ENCODE measurements at places on chromosomes 1 and 21.

GRCh38 chr21:36763305-36763704 is 64.4 kb downstream of the SIM2 start:
- no peak for DNase-seq

- DNase-seq: no peak
Observed at GRCh38 chr1:96772972-96773371, 51.4 kb downstream of the PTBP2 start.

- DNase-seq: no peak
Observed at GRCh38 chr1:231774719-231775335, 148.2 kb downstream of the DISC1 start.

GRCh38 chr1:13651279-13651678 is 48.7 kb upstream of the PRDM2 start:
- DNase-seq: no peak

DNA sequence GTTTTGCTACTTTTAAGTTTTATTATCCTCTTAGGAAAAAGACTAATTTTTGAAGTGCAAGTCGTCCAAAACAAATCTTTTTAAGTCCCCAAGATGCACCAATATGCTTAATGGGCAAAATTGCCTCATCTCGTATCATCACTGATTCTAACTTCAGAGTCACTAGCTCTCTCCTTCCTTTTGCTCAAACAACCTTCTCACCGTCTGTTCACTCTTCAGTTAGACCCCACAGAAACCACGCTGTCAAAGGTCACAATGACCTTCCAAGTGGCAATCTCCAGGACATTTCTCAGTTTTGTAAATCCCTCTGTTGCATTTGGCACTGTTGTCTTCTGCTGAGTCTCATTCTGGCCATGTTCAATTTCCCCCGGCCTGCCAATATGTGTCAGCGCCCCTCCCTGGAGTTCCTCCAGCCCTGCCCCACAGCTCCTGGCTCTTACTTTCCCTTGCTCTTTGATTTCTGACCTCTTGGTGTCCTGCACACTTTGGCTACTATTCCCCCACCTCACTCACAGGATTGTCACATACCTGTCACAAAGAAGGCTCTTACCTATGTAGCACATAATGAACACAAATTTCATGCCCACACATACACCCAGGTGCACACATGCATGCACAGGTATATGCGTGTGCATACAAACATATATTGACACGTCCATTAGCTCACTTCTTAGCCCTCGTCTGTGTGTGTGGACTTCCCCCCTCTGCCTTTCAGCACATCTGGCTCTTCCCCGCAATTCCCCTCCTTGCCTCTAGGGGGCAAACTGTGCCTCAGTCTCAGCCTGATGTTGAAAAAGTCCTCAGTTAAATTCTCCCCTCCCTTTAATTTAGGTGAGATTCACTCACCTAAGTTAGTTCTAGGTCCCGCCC is 354.0 kb upstream of the DUSP10 start:
- DNase-seq: peak; percentile 70

DNA sequence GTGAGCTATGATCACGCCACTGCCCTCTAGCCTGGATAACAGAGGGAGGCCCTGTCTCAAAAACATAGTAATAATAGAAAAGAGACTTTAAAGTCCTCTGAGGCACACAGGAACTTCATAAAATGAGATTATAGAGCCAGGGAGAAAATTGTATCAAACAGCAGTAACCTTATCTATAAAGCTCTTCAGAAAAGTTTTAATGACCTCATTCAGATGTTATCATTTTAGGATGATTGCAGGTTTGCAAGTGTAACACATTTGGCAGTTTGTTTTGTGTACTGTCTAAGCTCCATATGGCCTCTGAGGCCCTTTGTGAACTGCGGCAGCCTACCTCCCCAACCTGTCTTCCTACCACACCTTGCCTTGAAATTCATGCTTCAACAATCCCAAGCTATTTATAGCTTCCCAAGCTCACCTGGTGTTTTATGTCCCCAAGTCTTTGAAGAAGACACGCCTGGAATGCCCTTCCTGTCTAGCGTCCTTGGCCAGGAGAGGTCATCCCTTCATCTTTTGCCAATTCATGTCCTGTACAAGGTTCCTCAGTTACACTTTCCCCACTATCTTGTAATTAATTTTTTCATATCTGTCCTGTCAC is 8.5 kb upstream of the AKNAD1 start:
- DNase-seq: no peak

- DNase-seq: peak; percentile 63
Observed at GRCh38 chr1:100538913-100539835, 1.2 kb downstream of the GPR88 start.

- no peak for DNase-seq
Observed at GRCh38 chr1:30049748-30050296, 673.6 kb downstream of the MATN1 start.

DNA sequence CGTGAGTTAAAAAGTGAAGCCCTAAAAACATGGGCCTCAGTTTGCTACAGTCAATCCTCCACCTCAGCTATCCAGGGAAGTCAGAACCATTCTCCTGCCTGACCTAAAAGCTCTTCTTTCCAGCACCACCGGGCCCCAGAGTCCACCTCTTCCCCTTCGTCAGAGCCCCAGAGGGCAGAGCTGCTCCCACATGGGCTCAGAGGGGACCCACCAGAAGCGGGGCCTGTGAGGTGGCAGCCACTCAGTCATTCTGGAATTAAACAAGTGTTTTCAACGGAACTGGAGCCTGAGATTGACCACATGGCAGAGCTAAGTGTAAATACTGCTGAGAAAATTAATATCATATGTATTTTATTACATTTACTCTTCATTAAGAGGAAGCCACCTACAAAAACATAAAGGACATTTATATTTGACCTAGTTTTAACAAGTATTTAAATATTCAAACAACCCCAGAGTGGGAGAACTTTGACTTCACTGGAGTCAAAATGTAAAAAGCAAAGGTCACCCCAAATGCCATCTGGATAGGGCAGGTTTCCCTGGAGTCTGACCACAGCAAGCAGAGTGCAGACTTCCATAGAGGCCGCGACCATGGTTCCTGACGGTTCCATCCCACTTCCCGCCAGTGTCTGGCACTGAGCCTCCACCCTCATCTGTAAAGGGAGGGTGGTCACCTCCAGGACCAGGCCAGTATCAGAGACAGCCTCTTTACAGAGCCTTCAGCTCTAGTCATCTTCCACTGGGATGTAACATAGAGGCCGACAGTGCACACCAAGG is 1.8 kb downstream of the SUMO3 start:
- no peak for DNase-seq

GRCh38 chr1:210384625-210385024 is 55.9 kb downstream of the HHAT start:
- DNase-seq: no peak

DNA sequence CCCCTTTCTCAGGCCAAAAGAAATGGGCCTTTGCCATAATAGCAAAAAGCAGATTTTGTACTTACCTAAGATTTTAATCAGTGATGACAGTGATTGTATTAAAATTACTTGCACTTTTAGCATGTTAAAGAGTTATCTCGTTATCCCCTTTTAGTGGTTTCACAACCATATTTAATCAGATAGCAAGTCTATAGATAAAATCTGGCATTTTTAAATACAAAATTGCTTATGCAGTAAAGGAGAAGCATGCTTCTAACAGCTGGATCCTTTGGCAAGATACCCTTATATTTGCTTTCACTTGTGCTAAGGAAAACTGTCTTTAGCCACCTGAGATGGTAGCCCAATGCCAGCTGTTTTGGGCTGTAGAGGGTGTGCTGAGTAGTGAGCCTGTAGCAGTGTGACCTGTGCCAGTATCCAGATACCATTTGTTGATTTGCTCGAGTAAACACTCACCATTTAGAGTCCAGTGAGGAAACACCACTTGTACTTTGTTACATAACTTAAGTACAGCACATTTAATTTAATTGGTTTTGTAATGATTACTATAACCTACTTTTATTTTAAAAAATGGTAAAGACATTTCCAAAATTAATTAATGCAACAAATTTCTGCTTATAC is 314.4 kb upstream of the ZP4 start:
- DNase-seq: no peak

GRCh38 chr1:24441480-24441879 is 25.9 kb downstream of the NIPAL3 start:
- DNase-seq: no peak

DNA sequence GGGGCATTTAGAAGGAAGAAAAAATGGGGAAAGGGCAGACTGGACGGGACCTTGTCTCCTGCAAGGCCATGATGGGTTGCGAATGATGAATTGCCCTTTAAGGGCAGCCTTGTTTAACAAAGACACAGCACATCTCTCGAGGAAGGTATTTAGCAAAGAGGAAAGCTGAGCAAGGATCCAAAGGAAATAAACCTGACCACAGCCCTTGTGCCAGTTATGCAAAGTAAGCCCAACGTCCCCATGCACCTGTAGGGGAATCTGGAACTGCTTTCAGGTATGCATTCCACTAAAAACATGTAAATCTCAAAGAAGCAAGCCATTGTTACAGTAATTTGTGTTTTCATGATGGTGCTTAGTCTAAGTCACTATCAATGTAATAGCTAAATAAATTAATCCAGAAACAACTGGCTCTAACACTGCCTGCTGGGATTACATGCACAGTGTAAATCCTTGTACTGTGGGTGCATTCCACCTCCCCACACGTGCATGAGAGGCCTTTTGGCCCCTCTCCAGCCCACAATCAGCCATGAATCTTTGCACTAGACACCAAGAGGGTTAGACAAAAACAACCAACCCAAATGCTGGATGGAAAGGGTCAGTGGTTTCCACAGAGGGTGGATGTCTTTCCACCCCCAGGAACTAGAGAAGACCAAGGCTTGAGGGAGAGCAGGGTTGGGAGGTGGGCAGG is 228.8 kb upstream of the KAZN start:
- DNase-seq: no peak

GRCh38 chr1:31866450-31867032 is 50.7 kb upstream of the SPOCD1 start:
- DNase-seq: no peak

DNA sequence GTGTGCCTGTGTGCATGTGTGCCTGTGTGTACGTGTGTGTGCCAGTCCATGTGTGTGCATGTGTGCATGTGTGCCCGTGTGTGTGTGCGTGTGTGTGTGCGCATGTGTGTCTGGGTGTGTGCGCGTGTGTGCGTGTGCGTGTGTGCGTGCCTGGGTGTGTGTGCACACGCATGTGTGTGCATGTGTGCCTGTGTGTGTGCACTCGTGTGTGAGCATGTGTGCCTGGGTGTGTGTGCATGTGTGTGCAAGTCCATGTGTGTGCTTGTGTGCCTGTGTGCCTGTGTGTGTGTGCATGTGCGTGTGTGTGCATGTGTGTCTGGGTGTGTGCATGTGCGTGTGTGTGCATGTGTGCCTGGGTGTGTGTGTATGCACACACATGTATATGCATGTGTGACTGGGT is 28.7 kb upstream of the COL6A2 start:
- DNase-seq: no peak

- DNase-seq: no peak
Observed at GRCh38 chr1:42968654-42969053, 10.0 kb upstream of the SLC2A1 start.

GRCh38 chr1:223201967-223202366 is 58.9 kb upstream of the TLR5 start:
- DNase-seq: no peak

- DNase-seq: peak; percentile 20
Observed at GRCh38 chr1:223834660-223835263, 11.0 kb downstream of the TP53BP2 start.

GRCh38 chr1:48093696-48094528 is 96.7 kb upstream of the TRABD2B start:
- peak; percentile 82 for DNase-seq

GRCh38 chr21:26115899-26116298 is 54.7 kb downstream of the APP start:
- DNase-seq: no peak

DNA sequence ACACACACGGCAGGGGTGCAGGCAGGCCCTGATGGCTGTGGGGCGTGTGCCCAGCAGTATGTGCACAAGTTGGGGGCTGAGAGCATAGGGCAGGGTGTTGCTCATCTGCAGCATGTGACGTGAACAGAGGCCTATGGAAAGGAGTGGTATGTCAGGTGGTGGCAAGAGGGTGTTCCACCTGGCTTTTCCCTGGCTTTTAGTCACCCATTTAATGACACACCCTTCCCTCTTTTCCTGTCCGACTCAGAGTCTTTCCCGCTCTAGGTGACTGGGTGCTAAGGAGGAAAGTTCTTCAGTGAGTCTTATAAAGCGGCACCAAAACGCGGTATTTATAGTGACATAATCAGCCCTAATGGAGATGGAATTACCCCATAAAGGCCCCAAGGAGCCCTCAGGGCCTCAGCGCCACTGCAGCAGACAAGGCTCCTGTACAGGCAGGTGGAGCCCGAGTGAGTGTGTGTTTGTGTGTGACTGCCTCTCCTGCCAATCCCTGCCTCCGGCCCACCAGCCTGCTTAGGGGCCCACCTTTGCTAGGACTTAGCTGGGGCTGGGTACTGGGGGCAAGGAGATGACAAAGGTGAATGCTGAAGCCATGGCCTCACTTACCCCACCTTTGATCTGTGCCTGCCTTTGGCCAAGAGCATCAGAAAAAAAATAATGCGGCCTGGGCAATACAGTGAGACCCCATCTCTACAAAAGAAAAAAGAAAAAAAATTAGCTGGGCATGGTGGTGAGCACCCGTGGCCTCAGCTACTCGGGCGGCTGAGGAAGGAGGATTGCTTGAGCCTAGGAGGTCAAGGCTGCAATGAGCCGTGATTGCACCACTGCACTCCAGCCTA is 3.3 kb upstream of the EPHA2 start:
- no peak for DNase-seq

DNA sequence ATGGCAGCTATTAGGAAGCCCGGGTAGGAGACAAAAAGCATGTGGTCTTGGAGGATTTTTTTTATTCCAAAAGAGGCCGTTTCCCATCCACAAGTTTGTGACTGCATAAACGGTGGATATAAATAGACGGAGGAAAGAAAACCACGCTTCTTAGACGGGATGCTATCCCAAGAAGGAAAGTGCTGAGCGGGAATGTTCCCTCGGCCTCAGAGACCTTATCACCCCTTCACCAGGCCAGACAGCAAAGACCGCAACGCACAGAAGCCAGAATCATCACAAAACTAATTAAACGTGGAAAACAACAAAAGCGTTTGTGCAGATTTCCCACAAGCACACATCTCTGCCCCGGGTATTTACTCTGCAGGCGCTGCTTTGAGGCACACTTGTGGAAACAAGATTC is 43.2 kb downstream of the HLCS start:
- DNase-seq: no peak

GRCh38 chr1:154657556-154657955 is 49.6 kb upstream of the ADAR start:
- no peak for DNase-seq

GRCh38 chr1:22861764-22862440 is 110.8 kb downstream of the LACTBL1 start:
- DNase-seq: peak; percentile 11

GRCh38 chr1:233982827-233983518 is 78.5 kb downstream of the SLC35F3 start:
- DNase-seq: no peak

GRCh38 chr1:174160109-174160473 is 771 bp downstream of the RABGAP1L start:
- peak; percentile 49 for DNase-seq

- DNase-seq: peak; percentile 9
Observed at GRCh38 chr1:26127235-26128163, 15.9 kb downstream of the PDIK1L start.

DNA sequence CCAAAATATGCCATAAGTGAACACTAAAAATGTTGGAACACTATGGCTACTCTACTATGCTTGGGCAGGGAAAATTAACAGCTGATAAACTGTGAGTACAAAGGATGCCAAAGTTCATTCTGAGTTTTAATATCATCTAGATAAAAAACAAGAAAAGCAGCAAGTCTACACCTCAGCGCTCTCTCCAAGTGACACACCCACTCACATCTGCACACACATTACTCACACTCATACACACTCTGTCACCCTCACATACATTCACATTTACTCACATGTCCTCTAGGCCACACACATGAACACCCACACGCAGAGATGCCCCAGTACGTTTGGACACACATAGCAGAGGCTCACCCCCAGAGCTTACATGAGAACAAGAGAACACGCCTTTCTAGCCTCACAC is 87.3 kb upstream of the RAB4A start:
- DNase-seq: no peak

Data from stimulated activated CD4-positive, alpha-beta T cell treated with anti-CD3 and anti-CD28 coated beads, Interleukin-15, amount 100 ng/mL, for 24 hours (primary cell).